ENCODE measurements at places on chromosomes 4 and X. TPM values are rescaled to one million over a fixed set of nuclear protein-coding genes. Genes with fewer than 3 reads are reported as not detected.

- no peak for DNase-seq
These were observed 26.9 kb downstream of the CCNG2 start for GRCh38 chr4:77183777-77184420.

GRCh38 chrX:118615141-118615540, 112.3 kb upstream of the IL13RA1 start:
- DNase-seq: no peak

GRCh38 chr4:173714456-173714855, 184.4 kb upstream of the HAND2 start:
- DNase-seq: no peak

GRCh38 chr4:1047976-1048772, 36.7 kb downstream of the FGFRL1 start:
- no peak for DNase-seq

DNA sequence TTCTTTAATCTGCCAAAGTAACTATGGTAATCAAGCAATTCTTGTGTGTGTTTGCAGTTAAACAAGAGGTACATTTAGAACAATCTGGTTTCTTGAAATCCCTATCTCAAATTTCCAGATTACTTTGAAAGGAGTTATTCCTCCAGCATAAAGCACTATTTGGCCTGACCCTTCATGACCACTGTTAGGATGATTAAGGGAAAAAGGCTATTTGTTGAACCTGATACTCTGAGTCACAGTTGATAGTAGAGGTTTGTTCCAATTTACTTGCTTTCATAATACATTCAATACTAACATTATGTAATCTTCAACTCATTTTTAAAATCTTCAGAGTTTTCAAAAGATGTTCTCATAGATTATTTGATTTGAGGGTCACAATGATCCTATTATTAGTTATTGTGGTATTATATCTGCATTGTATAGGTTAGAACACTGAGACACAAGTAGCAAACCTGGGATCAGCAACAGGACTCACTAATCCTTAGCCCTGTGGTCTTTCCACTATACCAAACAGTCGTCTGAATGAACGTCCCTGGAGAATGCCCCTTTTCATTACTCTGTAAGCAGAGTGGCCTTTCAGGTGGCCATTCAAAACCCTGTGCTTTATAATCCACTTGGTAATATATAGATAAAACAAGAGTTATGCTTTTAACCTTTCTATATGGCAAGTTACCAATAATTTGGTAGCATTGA, 8.1 kb upstream of the NDST4 start:
- no peak for DNase-seq

DNA sequence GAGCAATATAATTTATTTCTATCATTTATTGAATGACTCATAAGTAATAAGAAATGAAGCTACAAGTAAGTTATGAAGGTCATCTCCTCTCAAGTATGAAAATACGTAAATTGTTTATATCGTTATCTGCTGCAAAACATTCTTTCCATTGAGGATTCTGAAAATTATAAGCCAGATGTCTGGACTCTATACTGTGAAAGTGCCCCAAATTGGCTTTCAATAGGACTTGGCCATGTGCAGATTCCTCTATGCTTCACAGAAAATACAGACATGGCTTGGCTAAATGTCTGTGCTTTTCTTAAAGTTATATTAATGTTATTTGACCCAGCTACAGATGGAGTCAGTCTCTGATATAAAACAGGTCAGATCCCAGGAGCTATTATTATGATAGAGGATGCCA, 2109.9 kb upstream of the AGA start:
- DNase-seq: no peak

GRCh38 chr4:3406431-3406830, 35.3 kb upstream of the HGFAC start:
- no peak for DNase-seq

DNA sequence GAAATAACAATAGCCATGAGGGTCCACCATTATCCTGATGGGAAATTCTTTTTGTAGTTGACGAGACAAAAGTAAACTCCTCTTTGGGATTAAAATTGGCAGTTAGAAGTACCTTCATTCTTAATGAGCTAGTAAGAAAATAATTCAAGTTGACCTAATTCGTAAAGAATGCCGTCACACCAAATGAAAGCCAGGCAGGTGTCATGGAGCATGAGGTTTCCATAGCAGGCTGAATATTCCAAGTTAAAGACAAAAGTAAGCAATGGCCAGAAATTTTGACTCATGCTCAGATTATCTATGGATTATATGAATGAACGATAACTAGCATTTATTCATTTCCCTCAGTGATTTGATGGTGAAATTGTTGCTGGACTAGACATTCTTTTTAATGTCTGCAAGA, 192.2 kb upstream of the FAT1 start:
- no peak for DNase-seq

- peak; percentile 9 for DNase-seq
These were observed 273.0 kb downstream of the ARHGAP24 start for GRCh38 chr4:85747882-85748491.

- no peak for DNase-seq
These were observed 62.3 kb upstream of the SHOX start for GRCh38 chrX:568311-568710.

DNA sequence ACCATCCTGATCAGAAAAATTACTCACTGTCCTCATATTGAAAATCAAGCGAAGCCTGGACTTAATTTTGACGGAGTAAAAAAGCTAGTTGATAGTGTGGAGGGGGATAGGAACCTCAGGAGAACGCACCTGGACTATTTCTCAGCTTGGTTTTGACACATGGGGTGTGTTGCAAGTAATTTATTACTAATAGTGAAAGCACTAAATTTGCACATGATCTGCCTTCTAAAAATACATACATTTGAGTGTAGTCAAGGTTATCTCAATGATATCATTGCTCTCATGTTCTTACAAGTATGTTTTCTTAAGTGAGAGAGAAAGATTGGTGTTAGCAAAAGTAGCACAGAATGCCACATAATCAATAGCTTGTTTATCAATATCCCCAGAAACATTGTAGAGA, 29.5 kb downstream of the LRIT3 start:
- DNase-seq: no peak

DNA sequence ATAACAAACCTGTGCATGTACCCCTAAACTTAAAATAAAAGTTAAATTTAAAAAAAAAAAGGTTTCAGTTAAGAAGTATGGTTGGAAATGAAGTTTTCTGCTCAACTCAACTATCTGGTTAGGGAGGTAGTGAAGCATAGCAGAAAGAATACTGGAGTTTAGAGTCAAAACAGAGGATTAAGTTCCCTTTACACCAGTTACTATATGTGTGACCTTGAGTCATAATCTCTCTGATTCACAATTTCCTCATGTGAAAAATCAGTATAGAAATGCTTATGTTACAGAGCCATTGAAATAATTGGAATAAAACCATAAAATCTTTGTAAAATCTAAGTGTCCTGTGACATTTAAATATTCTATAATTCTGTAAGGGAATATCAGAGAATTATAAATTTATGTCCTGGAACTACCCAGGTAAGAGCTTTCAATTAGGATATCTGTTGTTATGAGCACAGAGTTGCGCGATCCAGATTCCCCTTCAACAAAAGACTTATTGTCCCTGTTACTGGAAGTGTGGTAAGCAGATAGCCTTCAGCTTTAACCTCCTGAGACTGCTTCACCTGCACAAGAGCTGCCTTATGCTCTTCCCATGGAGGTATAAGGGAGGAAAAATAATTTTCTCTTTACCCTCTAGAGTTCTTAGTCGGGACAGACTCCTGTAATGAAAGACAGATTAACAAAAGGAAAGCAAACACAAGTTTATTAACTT, 203.8 kb upstream of the NRK start:
- DNase-seq: no peak

DNA sequence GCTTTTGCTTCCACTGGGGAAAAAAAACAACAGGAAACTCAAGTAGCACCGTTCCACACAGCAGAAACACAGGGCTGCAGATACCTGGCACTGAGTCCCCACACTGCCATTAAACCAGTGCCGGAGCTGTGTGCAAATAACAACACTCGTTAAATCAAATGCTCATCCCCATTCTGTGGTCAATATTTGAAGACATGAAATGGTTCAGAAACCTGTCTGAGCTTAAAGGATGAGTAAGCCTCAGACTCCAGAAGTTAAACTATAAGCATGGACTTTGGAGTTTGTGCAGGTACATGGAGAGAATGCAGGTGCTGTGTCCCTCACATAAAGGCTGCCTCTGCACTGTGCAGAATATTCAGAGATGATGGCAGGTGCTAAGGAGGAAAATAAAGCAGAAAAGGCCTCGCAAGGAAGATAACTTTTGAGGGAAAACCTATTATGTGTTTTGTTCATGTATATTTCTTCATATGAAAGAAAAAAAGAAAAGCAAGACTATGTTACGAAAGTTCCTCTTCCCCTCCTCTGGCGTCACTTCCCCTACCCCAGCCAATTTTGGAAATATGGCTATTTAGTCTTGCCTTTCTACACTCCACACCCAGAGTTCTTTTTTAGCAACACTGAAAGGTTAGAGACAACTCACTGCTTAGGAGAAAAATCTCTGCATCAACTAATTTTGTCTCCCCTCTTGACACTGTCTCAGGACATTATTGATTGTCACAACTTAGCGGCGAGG, 4.6 kb downstream of the MPP1 start:
- no peak for DNase-seq

- no peak for DNase-seq
These were observed 11.0 kb upstream of the SH3BP2 start for GRCh38 chr4:2781911-2782310.

DNA sequence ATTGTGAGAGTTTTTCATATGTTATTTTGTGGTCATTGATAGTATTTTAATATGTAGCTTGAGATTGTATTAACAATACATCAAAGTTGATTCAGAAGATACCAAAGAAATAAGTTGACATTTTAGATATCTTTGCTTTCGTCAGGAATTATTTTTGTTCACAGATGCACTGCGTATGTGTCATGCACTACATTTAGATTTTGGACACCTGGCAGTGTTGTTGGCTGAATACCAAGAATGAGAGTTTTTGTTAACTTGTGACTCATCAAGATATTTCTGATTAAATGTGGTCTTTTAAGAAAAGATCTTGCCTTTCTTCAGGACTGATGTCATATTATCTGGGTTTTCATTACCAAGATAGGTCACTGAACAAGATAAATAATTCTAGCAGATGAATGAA, 633.4 kb downstream of the CENPC start:
- DNase-seq: no peak

GRCh38 chr4:126241634-126242033, 926.9 kb downstream of the FAT4 start:
- DNase-seq: no peak

DNA sequence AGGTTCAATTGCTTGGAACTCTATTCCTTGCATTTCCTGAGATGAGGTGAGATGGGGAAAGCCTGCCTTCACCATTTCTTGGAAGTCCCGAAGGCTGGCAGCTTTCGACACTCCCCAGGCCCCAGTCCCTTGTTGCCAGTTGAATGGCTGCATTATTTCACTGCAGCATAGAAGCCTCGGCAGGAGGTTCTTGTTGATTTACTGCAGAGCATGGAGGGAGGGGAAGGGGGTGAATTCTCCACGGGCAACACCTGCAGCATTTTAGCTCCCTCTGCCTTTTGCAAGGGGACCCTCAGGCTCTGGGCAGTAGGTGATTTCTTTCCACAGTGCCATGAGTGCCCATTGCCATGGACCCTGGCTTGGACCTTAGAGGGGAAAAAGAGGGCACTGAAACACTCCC, 10.7 kb upstream of the BCLAF3 start:
- no peak for DNase-seq

DNA sequence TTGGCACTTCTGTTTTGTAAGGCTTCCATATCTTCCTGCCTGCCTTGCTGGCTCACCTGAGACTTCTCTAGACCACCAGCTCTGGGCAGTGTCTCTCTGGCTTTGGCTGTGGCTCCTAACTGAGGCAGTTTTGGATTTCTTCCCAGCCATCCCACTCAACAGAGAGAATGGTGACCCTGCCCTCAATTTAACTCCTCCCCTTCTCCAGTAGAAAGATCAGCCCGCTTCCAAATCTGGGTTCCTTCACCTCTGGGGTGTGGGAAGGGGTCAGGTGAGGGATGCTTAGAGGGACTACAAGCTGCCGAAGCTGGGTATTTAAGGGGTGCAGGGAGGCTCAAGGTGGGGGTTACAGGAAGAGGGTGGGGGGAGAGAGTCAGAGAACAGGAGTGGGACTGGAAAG, 23.7 kb downstream of the NAP1L5 start:
- DNase-seq: no peak

GRCh38 chr4:33831442-33832066, 2412.8 kb downstream of the ARAP2 start:
- DNase-seq: no peak

DNA sequence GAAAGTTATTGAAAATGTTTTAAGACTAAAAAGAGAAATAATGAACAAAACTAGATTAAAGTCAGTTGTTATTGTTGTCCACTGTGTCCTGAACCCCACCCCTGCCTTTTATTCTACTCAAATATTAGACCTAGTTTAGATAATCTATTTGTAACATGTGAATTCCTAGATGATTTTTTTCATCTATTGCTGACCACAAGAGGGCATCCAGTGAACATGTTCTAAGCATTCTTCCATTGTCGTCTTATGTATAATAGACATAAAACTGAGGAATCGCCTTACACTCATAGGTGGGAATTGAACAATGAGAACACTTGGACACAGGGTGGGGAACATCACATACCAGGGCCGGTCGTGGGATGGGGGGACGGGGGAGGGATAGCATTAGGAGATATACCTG, 36.4 kb upstream of the HPRT1 start:
- DNase-seq: no peak

- DNase-seq: no peak
These were observed 2.3 kb downstream of the TMEM187 start for GRCh38 chrX:153974726-153975286.

DNA sequence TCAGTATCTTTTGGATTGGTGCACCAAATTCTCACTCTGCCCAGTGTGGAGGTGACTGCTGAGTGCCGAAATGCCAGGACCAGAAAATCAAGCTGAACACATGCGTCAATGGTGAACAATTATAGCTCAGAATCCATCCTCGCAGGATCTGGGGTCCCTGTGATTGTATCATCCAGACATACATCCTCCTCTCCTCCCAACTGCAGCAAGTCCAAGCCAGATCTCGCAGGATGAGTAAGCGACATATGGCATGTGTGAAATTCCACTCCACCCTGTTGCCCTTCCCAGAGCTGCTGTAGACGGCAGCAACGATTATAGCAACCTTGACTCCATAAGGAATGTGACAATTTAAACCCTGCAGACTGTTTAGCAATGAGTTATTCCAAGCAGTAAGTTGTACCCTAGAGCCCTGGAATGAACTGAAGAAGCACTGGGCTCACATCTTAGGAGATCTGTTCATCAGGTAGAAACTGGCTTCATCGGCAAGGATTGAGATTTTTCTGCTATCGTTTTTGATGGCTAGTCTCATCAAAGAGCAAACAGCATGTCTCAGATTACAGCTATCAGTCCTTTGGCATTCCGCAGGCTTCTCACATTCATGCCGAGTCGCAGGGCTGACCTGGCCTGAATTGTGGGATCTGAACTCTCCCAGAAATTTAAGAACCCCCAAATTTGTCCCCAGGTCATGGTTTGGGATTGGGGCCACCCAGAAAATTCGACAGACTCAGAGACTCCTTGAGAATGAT, 35.5 kb upstream of the SORBS2 start:
- DNase-seq: no peak

Gene CYTL1
- 13.5 TPM for total RNA-seq

Gene COL4A6
- total RNA-seq: 21.5 TPM

Gene CFAP47
- 0.75 TPM for total RNA-seq

Gene MOB1B
- 37.2 TPM for total RNA-seq

Gene FAM149A
- 5.6 TPM for total RNA-seq
